Stimulated activated naive CD4-positive, alpha-beta T cell treated with Interleukin-2 at 50 U/mL for 16 hours (primary cell): ENCODE measurements at places on chromosomes 16 and 17.

- no peak for DNase-seq
Measured at GRCh38 chr17:4769628-4770027, 2.1 kb upstream of the TM4SF5 start.

DNA sequence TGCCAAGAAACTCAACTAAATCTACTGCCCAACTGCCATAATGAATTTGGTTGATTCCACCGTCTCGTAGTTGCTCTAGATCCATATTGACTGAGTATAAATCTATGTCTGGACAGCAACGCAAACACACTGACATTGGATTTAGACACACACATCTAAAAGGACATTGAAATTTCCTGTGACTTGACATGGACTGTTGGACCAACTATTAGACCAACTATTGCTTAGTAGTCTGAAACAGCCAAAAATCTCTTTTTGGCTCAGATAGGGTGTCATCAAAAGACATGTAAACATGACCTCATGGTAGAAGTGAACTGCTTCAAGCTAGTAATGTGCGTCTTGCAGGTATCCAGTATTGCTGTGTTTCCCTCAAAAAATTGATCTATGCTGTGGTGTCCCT is 31.3 kb downstream of the KIAA0513 start:
- no peak for DNase-seq

DNA sequence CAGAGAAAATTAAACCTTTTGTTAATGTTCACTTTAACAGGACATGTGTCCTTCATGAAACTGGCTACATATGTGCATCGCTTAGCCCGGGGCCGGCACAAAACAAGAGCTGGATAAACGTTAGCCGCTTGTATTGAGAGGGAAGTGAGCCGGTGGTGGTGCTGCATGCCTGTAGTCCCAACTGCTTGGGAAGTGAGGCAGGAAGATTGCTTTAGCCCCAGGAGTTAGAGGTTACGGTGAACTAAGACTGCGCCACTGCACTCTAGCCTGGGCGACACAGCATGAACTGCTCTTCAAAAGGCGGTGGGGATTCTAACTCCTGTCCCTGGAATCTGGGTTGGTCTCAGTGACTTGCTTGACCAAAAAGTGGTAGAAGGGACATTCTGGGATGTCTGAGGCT is 15.0 kb upstream of the SPHK1 start:
- DNase-seq: no peak

DNA sequence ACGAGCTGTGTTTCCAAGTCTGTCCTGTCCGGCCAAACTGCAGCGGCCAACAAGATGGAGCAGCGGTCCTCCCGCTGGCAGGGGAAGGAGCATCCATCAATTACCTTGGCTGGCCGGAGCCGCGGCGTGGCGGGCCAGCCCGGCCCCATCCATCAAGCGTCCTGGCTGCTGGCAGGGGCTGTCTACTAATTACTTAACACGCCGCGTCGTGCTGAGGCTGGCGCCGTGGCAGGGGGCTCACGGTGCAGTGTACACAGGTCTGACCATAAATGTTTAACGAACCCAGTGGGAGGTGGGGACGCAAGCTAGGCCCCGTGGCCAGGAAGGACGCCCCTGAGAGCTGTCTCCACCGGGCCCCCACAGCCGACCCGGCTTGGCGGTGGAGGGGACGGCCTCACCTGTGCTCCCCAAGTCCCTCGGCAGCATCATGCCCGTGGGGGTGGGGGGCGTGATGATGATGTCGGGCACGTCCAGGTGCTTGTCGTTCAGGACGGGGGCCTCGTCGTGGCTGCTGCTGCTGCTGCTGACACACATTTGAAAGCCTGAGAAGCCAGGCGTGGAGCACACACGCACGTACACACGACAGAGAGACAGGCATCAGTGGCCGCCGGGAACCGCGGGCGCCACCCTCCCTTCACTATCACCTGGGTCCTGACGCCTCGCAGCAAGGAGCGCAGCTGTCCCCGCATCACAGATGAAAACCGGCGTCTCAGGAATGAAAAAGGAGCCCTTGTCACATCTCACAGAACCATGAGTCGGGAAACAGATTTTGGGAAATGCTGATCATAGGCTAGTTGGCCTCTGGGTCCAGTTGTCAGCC is 21.2 kb upstream of the GINS2 start:
- no peak for DNase-seq

- no peak for DNase-seq
Measured at GRCh38 chr17:3506054-3506453, 30.3 kb downstream of the ASPA start.

- DNase-seq: no peak
Measured at GRCh38 chr17:2947588-2947950, 115.8 kb downstream of the OR1D5 start.
